ENCODE measurements at places on chromosomes 5 and 9. TPM values are rescaled to one million over a fixed set of nuclear protein-coding genes. Genes with fewer than 3 reads are reported as not detected.

SH3PXD2B gene
- total RNA-seq: 58.3 TPM

C6 gene
- not detected for total RNA-seq

MAMDC2 gene
- total RNA-seq: 1.5 TPM

UBAC1 gene
- total RNA-seq: 32.1 TPM

TMEM174 gene
- not detected for total RNA-seq
